Stimulated activated CD8-positive, alpha-beta memory T cell treated with anti-CD3 and anti-CD28 coated beads, Interleukin-15, amount 100 ng/mL, for 48 hours (primary cell): ENCODE measurements at places on chromosomes 3 and 15.

DNA sequence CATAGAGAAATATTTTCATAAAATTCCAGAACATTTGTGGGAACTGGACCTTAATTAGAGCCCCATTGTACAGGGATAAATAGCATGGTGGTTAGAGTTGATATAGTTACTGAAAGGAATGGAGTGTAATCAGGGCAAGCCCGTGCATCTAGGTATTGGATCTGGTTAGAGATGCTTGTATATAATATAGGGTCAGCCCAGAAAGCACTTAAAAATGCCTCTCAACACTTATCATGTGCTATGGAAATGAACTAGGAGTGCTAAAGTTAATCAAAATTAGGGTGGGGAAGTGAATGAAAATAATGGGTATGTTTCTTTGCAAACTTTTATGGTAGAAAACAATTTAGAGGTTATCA lies 308.3 kb upstream of the NR2E3 start:
- DNase-seq, result no peak

GRCh38 chr15:90813796-90814190 lies 54.6 kb upstream of the FURIN start:
- DNase-seq, result no peak

- DNase-seq, result no peak
These were observed 39.8 kb downstream of the PCSK6 start for GRCh38 chr15:101449471-101450402.

GRCh38 chr3:30353711-30354467 lies 252.5 kb upstream of the TGFBR2 start:
- DNase-seq, result peak; percentile 19

DNA sequence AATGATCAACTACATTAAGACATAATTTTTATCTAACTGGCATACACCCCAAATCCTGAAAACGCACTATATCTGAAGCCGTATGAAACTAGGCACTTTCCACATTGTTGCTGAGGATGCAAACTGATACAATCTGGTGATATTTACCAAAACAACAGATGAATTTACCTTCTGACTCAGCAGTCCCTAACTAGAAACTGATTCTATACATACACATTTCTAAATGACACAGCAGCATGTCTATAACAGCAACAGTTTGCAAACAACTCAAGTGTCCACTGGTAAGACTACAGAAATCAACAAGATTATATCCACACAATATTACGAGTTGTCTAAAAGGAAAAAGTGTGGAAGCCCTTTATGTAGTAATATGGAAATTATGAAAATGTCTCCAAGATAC lies 22.9 kb downstream of the SECISBP2L start:
- no peak for DNase-seq

DNA sequence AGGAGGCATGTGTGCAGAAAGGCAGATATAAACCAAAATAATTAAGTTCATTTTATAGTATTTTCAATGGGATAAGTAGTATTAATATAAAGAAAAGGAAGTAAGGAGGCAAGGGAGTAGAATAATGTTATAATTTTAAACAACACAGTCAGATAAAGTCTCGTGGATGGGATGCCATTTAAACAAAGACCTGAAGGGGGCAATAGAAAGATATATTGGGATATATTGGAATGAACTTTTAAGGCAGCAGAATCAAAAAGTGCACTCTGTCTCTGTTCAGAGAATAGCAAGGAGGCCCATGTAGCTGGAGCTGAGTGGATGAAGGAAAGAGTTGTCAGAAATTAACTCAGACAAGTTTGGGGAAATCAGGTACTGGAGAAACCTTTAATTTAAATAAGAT lies 158.7 kb downstream of the CGGBP1 start:
- no peak for DNase-seq

DNA sequence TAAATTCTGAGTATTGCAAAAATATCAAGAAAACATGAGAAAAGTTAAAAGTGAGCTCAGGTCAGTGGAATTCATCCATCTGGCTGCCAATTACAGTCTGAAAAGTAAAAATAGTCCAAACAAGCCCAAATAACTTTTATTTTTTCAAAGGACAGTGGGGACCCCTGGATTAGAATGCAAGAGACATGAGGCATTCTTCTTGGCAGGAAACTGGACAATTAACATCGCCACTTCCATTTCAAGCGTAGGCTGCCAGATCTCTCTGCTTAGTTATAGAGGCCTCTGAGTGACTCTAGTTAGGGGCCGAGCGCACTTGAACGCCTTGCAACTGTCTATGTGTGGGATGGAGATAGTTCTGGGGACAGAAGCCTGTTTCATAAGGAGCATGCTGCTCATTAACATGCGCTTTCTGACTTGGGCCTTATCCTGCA lies 189.1 kb downstream of the GHSR start:
- no peak for DNase-seq

- DNase-seq, result no peak
These were observed 42.6 kb downstream of the KY start for GRCh38 chr3:134608023-134608770.

- no peak for DNase-seq
These were observed 40.9 kb downstream of the KLHL18 start for GRCh38 chr3:47323431-47324277.

- DNase-seq, result no peak
These were observed 33.7 kb upstream of the TMC3 start for GRCh38 chr15:81407718-81408117.

DNA sequence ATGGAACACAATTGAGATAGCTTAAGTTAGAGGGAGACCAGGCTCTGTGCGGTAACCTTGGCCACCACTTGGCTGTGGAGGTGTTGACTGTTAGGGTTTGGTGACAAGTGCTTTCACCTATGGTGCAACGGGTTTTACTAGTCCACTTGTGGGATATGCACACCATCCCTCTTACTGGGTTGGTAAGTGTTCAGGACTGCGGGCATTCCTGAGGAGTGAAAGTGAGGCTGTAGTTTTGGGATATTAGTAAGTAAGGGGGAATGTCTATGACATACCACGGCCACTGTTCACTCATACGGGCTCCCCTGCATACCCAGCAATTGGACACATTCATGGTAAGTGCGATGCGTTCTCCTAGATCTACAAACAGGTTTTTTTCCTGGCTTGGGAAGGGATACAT lies 8.0 kb upstream of the RAD54L2 start:
- no peak for DNase-seq

DNA sequence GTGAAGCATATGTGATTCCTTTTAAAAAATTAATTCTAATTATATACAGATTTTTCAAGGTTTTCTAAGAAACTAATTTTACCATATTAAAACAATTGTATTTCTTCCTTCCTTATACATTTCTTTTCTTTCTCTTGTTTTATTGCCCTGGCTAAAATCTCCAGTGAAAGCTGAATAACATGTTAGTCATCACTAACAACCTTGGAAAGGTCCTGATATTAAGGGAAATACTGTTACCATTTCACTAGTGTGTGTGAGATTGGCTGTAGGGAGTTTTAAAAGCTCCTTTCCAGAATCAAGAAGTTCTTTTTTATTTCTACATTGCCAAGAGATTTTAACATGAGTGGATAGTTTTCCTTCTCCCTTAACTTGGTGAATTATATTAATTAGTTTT lies 229.7 kb upstream of the EIF1B start:
- no peak for DNase-seq

- no peak for DNase-seq
These were observed 173.6 kb upstream of the PROK2 start for GRCh38 chr3:71958533-71958932.

DNA sequence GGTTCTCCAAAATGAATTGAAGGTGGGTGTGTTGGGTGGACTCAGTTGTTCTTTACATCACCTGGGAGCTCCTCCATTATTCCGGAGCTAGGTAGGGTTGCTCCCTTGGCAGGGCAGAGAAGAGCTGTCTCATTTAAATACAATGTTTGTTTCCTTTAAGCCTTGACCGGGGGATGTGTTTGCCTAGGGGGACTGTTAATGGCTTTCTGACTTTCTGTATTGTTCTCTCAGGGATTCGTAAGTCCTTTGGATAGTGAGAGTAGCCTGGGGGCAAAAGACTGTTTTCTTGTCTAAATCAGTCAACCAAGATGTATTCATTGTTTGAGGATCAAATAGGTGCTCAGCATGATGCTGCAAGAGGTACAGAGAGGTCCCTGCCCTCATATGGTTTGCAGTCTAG lies 71.1 kb downstream of the CDAN1 start:
- no peak for DNase-seq

DNA sequence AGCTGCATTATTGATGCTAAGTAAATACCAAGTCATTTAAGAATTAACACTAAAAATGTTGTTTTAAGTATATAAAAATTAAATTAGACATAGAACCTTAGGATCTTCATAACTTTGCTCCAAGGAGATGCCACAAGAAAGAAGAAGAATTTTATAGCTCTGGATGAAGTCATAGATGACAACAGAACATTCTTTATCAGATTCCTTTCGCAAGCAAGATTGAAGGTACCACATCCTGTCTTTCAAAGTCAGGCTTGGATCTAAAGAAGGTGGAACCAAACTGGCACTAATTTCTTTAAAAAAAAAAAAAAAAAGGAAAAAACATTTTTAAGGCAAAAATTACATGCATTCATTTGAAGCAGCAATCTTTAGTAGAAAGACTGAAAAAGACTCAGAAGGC lies 62.5 kb downstream of the POLQ start:
- no peak for DNase-seq

DNA sequence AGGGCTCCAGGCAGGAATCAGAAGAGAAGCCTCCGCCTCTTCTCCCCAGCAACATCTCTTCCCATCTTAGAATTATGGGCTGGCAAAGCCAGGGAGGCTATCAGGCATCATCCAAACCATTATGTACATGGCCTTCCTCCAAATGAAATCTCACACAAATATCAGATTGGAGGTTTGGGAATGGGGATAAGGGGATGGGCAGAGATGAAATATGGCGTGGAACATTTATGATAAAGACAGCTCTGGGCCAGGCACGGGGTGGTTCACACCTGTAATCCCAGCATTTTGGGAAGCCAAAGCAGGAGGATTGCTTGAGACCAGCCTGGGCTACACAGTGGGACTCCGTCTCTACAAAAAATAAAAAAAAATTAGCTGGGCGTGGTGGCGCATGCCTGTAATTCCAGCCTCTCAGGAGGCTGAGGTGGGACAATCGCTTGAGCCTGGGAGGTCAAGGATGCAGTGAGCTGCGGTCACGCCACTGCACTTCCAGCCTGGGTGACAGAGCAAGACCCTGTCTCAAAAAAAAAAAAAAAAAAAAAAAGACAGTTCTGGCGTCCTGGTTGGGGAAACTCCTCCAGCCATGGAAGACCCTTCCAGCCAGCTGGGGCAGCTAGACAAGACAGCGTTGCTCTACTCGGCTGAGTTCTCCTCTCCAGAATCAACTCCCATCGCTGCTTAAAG lies 36.6 kb downstream of the CPN2 start:
- no peak for DNase-seq

DNA sequence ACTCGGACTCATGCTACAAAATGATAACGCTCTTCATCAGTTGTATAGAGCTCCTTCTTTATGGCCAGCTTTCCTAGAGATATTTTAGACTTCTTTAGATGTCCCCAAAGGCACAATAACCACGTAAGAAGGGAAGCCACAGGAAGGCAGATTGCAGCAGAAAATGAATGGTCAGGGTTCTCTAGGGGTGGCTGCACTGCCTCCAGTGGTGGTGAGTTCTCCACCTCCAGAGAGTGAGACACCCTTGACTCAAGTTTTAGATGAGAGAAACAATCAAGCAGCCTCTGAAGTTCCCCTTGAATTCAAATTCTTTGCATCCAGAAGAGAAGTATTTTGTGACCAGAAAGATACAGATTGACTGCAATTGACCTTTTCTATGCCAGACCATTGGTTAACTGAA lies 191.5 kb downstream of the TP63 start:
- DNase-seq, result no peak

- no peak for DNase-seq
These were observed 14.5 kb upstream of the ABTB1 start for GRCh38 chr3:127658234-127658633.

DNA sequence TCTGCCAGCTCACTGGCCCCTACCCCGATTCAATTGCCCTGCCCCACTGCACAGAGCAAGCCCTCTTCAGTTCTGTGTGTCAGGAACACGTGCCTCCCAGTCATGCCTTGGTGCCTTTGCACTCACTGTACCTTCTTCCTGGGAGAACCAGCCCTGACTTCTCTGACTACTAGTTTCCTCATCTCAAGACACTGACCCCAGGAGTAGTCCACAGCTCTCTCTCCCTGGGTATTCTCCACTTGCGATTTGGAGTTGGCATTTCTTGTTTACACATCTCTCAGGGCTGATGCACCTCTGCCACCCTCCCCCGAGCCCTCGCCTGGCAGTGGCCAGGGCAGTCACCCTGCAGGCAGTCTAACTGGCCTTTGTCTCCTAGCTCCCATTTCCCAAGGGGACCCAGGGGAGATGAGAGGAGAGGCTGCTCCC lies 5.7 kb downstream of the CISH start:
- no peak for DNase-seq

GRCh38 chr3:175047786-175048185 lies 188.7 kb downstream of the NAALADL2 start:
- DNase-seq, result no peak
